ENCODE measurements at places on chromosomes 5 and 9.

DNA sequence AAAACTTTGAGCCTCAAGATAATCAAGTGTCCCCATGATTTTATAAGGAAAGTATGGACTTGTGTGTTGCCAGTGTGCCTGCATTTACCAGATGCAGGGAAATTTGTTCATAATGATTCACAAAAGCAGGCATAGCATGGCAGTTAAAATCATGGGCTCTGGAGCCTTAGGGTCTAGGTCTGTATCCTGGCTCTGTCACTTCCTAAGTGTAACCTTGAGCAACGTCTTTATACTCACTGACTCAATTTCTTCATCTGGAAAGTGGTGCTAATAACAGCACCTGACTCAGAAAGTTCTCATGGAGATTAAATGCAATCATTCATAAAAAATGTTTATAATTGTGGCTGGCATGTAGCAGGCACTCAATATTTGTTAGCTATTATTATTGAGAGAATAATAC lies 234.9 kb downstream of the SAXO1 start:
- DNase-seq: no peak

DNA sequence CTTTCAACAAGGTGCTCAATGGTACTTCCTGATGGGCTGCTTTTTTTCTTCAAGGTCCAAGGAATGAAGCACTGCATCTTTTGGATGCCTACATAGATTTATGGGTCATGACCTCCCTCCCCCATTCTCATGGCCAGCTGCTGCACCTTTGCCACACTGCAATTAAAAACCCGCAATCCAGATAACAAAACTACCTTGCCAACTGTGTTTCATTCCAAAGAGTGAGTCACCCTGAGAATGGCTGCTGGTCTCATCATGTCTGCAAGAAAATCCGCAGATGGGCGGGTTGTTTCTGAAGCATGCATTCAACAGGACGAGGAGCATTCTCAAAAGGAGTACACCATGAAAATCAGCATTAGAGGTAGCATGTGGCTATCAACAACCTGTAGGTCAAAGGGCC lies 139.8 kb downstream of the ELAVL2 start:
- no peak for DNase-seq

- DNase-seq: peak; percentile 68
Observed at GRCh38 chr5:147483961-147484707, 25.7 kb downstream of the DPYSL3 start.

DNA sequence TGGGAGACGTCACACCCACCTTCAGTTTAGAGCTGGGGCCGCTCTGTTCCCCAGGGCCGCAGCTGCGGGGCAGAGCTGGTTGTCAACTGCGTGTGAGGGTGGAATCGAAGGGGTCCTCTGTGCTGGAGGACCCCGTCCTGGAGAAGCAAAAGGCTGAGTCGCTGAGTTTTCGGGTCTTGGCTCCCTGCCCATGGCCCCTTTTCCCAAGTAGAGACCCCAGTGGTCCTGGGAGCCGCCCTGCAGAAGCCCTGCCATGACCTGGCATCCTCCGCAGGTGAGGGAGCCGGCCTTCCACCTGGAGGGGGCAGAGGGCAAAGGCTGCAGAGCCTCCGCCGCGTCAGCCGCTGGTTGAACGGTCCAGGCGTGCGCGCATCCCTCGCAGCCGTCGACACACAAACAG lies 90.4 kb upstream of the COL5A1 start:
- no peak for DNase-seq

GRCh38 chr5:181042036-181042713 lies 2.1 kb downstream of the BTNL9 start:
- no peak for DNase-seq

- DNase-seq: peak; percentile 69
Observed at GRCh38 chr5:53779541-53779981, 219.1 kb downstream of the NDUFS4 start.

DNA sequence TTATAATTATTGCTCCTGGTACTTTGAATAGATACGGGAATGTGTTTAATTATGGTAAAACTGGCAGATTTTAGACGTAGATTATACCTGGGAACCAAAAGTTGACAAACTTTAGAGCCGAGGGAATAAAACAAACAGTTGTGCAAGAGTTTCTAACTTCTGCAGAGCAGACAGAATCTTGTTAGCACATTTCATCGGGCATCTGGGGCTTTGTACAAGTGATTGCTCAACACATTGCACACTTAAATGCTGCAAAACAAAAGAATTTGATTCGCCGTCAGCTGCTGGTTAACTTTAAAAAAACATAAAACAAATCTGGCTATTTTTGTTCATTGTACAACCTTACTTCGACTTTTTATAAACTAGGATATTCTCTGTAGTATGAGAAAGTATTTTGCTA lies 398.1 kb downstream of the MAN2A1 start:
- DNase-seq: peak; percentile 78

DNA sequence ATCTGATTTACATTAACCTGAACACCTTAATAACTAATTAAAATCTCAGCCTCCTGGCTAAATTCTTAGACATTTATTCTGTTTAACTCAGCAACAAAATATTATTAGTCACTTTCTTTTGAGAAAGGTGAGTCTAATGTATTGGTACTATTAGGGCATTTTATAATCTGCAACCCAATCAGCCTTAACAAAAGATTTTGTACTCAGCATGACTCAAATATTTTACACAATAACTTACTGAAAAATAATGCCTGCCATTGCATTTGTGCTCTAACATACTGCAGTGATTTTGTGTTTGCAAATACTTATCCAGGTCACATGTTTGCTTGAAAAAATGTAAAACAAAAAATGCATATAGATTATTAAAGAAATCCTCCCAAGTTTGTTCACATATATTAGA lies 1129.9 kb downstream of the TAF11L14 start:
- DNase-seq: no peak

DNA sequence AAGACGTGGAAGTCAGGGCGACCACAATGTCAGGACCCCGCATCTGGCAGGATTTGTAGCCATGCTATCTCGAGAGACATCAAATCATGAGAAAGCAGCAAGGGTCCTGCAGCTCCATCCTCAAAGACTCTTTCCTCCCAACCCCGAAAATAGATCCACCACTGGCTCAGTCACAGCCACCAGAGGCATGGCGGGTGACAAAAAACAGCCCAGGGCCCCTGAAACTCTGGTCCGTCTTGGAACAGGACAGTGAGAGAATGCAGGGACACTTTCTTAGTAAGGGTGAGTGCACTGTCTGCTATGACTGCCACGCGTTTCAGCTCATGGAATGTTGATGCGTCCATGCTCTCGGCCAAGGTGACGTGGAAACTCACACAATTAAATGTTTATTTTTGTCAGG lies 220.9 kb downstream of the IRX2 start:
- no peak for DNase-seq

DNA sequence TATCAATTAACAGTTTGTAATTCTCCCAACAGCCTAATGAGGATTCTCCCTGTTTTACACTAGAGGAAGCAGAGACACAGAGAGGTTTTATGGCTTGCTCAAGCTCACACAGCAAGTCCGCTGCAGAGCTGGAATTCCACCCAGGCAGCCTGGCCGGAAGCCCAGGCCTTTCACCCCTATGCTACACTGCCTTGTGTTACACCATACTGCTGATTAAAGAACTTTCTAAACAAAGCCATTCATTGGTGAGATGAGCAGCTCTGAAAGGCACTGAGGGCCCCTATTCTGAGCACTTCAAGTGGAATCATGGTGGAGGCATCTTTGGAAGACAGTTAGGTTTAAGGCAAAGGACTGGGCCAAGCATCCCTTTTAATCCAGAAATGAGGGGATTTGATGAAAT lies 14.7 kb upstream of the LARP1 start:
- peak; percentile 92 for DNase-seq

- no peak for DNase-seq
Observed at GRCh38 chr9:2709645-2710101, 7.6 kb upstream of the KCNV2 start.

- no peak for DNase-seq
Observed at GRCh38 chr9:9045572-9045971, 1246.0 kb upstream of the DMAC1 start.

DNA sequence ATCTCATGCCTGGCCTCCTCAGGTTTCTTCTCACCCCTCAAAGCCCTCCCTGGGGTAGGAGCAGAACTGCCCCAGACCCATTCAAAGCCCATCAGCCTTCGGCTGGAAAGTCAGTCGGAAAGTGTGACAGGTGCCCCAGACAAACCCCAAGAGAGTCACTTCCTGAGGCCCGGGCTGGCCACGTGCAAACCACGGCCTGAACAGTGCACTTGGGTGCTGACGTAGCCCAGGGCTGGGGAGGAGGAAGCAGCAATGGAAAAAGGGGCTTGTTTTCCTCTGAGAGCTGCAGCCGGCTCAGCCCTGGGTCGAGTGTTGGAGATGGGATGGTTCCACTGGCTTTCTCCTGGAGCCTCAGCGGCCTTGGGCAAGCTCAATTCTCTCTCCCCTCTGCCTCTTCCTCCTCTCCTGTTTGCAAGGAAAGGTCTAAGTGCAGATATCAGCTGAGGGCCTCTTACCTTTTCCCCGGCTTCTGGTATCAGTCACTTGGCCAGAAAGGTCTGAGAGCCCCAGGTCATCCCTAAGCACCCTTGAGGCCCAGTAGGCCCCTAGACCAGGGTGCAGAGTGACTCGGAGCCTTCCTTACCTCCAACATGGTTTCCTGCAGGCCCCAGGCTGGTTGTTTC lies 5.9 kb upstream of the EGR1 start:
- no peak for DNase-seq

DNA sequence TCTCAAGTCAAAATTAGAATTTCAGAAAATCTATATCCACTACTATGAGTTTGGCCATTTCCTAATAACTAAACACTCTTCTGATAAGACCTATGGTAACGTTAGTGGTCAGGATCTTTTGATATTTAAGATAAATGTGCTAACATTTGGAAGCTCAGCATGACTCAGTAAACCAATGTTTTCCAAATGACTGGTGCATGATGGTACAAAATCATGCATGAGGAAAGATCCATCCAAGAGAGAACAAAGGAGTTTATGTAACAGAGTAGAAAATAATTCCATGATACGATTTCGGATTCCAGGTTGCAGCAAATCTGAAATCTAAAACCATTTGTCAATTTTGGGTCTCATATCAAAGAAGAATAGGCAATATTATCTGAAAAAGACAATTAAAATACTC lies 279.2 kb downstream of the NSG2 start:
- no peak for DNase-seq

DNA sequence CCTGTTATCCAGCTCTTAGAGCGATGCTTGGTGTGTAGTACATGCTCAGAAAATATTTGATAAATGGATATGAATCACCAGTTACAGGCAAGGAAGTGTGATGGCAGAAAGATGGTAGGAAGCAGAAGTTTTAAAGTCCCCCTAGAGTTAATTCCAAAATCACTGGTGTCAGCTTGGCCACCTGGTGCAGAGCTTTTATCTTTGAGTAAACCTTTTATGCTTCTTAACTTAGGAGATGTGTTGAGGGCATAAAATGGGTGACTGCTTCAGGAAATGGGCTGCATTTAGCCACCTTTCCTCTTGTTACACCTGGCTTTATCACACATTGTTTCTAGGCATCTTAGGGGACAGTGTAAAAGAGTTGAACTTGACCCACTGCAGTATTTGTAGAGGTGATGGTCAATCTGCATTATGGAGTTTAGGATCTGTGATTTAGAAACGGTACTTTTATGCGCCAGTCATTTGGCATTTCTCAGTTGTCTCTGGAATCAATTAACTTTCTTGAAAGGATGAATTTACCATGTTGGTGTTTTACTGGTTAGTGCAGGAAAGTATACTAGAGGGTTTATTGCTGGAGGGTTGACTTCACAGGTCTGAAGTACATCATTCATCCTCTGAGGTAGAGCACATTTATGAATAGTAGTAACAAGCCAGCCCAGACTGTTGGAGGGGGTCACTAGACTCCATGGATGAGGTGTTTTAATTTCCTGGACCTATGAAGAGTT lies 7.5 kb upstream of the FAM120AOS start:
- no peak for DNase-seq

- DNase-seq: no peak
Observed at GRCh38 chr5:156947925-156948324, 15.1 kb downstream of the TIMD4 start.

GRCh38 chr5:134436523-134437339 lies 25.1 kb upstream of the CDKN2AIPNL start:
- DNase-seq: peak; percentile 85

GRCh38 chr9:127974769-127975261 lies 6.0 kb downstream of the EEIG1 start:
- no peak for DNase-seq

- DNase-seq: no peak
Observed at GRCh38 chr9:32823551-32823950, 40.2 kb downstream of the TMEM215 start.

DNA sequence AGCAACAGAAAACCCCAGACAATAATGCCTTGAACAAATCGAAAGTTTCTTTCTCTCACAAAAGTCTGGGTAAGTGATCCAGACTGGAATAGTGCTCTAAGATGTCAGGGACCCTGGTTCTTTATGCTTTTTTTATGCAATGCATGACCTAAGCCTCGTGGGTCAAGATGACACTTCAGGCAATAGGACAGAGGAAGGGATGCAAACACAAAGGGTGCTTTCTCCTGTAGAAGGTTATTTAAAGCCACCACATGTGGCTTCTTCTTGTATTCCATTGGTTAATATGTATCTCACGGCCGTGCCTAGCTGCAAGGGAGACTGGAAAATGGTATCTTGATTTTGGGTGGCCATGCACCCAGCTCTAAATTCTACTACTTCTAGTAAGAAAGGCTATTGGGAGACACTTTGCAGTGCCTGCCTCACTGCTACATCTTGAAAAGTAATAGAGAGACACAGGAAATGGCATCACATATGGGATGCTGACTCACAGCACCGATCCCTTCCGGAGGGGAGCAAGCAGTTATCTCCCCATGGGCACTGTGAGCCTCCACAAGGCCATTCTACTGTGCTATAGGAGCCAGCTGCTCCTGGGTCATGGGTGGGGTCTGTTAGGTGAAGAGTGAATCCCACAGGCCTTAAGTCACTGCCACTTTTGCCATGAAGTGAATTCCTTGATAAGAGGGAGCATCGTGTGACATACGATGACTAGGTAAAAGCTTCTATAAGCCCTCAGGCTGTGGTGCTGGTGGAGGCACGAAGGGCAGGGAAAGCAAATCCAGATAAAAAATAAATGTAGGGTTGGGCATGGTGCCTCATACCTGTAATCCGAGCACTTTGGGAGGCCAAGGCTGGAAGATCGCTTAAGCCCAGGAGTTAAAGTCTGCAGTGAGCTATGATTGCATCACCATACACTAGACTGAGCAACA lies 32.5 kb upstream of the RAB14 start:
- DNase-seq: peak; percentile 60

GRCh38 chr5:158398360-158399201 lies 539.6 kb upstream of the CLINT1 start:
- DNase-seq: no peak

DNA sequence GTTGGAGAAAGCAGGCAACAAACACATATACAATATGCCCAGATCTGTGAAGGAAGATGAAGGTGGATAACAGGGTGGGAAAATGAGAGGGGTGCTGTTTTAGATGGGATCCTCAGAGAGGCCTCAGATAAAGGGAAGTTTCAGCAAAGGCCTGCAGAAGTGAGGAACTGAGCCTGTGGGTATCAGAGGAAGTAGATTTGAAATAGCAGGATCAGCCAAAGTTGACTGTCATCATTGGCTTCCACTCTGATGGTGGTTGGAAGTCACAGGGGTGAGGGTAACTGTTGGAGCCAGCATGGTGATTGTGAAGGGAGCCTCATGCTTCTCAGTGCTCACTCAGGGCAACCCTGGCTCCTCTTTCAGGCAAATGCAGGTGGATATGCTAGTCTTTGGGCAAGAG lies 607.2 kb upstream of the CLINT1 start:
- DNase-seq: no peak

All from choroid plexus epithelial cell (primary cell).